ENCODE measurements at places on chromosomes 2 and 18. TPM values are rescaled to one million over a fixed set of nuclear protein-coding genes. Genes with fewer than 3 reads are reported as not detected.

- H3K27ac ChIP-seq = no peak overlapping the region
- peaks cover 14% of the 10 kb centered on the region for H3K4me1 ChIP-seq
- no peak overlapping the region for H3K4me3 ChIP-seq
- no peaks in the 10 kb centered on the region for H3K27me3 ChIP-seq
- peaks cover 51% of the 10 kb centered on the region for H3K36me3 ChIP-seq
Observed at GRCh38 chr2:240129731-240130392, 6.2 kb downstream of the COPS9 start.

DNA sequence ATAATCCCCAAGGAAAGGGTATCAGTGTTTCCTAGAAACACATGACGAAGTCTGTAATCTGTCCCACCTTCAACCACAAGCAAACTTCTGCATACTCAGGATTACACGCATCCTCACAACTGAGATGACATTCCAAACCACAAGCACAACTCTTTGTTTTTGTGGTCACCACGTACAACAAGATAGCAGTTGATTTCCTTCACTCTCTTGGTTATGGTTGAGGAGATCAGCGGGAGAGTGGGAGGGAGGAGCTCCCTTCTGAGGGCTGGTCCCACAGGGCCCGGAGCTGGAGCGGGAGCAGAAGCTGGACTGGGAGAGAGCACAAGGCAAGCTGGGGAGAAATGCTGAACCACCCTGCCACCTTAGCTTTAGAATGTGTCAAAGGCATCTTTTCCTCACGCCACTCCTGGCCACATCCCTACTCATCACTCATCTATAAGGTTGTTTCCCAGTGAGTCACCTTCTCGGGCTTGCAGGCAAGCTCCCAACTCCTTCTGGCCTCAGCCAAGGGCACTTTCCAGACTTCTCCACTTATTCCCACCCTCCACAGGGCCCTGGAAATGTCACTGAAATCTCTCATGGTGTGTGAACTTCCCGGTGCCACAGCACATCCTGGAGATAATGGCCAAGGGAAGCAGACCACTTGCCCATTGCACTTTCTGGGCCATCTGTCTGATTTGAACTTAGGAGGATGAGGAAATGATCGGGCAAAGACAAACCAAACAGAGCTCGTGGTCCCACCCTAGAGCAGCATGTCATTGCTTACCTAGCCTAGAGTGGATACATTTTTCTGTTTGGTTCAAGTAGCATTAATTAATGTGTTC, 98.9 kb upstream of the LGALSL start:
- no peak for DNase-seq
- no peak overlapping the region for H3K4me3 ChIP-seq

GRCh38 chr2:144578099-144578498, 58.2 kb upstream of the ZEB2 start:
- H3K36me3 ChIP-seq = no peaks in the 10 kb centered on the region
- no peak overlapping the region for H3K4me3 ChIP-seq
- peaks cover 18% of the 10 kb centered on the region for H3K27me3 ChIP-seq
- H3K27ac ChIP-seq = no peak overlapping the region
- no peak for DNase-seq
- H3K4me1 ChIP-seq = peaks cover 2% of the 10 kb centered on the region

DNA sequence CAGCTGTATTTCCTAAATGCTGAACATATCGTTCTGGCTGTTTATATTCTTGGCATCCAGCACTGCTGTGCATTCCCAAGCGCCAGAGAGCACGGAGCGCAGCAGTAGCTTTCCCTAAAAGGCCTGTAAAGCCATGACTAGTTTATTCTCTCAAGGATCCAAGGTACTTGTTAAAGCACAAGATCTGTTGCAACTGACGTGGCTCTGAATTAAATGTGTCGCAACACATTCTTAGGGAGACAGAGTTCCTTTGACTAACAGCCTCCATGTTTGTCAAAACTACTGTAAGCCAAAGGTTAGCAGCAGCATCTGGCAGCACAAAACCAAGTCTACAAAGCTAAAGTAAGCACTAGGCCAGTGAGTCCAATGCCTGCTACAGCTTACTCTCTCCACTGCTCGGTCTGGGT, 188.6 kb upstream of the FN1 start:
- H3K4me3 ChIP-seq = no peak overlapping the region
- H3K27me3 ChIP-seq = peaks cover 3% of the 10 kb centered on the region
- no peak for DNase-seq
- H3K4me1 ChIP-seq = no peaks in the 10 kb centered on the region
- H3K36me3 ChIP-seq = no peaks in the 10 kb centered on the region

GRCh38 chr2:145303536-145303935, 783.6 kb upstream of the ZEB2 start:
- no peaks in the 10 kb centered on the region for H3K4me1 ChIP-seq
- H3K27me3 ChIP-seq = no peaks in the 10 kb centered on the region
- no peaks in the 10 kb centered on the region for H3K36me3 ChIP-seq

DNA sequence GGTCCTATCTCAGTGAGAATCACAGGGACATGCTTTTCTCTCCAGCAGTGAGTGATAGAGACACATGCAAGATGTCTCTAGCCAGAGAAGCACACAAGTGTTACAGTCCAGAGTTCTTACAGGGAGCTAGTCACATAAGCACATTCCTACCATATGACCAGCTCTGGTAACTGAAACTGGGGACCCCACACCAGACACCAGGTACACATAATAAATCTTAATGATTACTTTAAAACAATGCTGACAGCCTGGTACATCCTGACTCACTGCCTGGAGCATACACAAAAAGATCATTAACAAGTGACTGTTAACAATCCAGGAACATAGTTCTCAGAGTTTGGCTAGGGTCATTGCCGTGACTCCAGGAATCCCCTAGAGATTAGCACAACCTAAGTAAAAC, 53.6 kb downstream of the GALNT1 start:
- DNase-seq = no peak
- H3K27me3 ChIP-seq = no peaks in the 10 kb centered on the region
- no peaks in the 10 kb centered on the region for H3K4me1 ChIP-seq
- peaks cover 17% of the 10 kb centered on the region for H3K36me3 ChIP-seq

Gene GREB1L
- not detected for total RNA-seq

Gene ST8SIA5
- total RNA-seq = not detected

- H3K27me3 ChIP-seq = peaks cover 4% of the 10 kb centered on the region
- no peak overlapping the region for H3K4me3 ChIP-seq
- no peaks in the 10 kb centered on the region for H3K36me3 ChIP-seq
- peak; percentile 29 for DNase-seq
Observed at GRCh38 chr2:24409700-24410556, 49.6 kb upstream of the ITSN2 start.

GRCh38 chr2:60596411-60596810, 43.0 kb upstream of the BCL11A start:
- no peaks in the 10 kb centered on the region for H3K36me3 ChIP-seq
- peaks cover 9% of the 10 kb centered on the region for H3K27me3 ChIP-seq
- no peak for DNase-seq
- no peaks in the 10 kb centered on the region for H3K4me1 ChIP-seq

- H3K4me1 ChIP-seq = no peaks in the 10 kb centered on the region
- H3K36me3 ChIP-seq = no peaks in the 10 kb centered on the region
- H3K27me3 ChIP-seq = peaks cover 24% of the 10 kb centered on the region
- H3K4me3 ChIP-seq = no peak overlapping the region
- DNase-seq = no peak
- no peak overlapping the region for H3K27ac ChIP-seq
Observed at GRCh38 chr2:68283419-68283812, 31.1 kb upstream of the PPP3R1 start.

DNA sequence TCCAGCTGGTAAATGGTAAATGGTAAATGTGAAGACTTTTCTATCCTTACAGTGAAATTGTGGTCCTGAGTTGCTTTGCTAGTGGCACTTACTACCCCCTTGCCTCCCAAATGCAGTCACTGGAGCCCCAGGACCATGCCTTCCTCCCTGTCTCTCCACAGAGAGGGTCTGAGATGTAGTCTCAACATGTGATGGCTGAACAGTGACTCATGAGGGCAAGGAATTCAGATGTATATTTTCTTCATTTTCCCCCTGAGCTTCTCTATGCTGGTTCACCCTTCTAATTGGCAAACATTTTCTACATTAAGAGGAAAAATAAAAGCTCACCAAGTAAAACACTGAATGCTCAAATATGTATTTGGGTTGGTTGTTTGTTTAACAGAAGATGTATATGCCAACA, 232.0 kb downstream of the SH3BP4 start:
- H3K36me3 ChIP-seq = no peaks in the 10 kb centered on the region
- DNase-seq = no peak
- no peak overlapping the region for H3K4me3 ChIP-seq
- peaks cover 3% of the 10 kb centered on the region for H3K27me3 ChIP-seq
- H3K27ac ChIP-seq = no peak overlapping the region
